NCI-H1694 (cell line): ENCODE measurements at places on chromosomes 7 and 10.

- no peak for DNase-seq
These were observed 61.4 kb upstream of the GNA12 start for GRCh38 chr7:2905500-2905899.

- DNase-seq: no peak
These were observed 30.4 kb downstream of the MKRN1 start for GRCh38 chr7:140448781-140449480.

DNA sequence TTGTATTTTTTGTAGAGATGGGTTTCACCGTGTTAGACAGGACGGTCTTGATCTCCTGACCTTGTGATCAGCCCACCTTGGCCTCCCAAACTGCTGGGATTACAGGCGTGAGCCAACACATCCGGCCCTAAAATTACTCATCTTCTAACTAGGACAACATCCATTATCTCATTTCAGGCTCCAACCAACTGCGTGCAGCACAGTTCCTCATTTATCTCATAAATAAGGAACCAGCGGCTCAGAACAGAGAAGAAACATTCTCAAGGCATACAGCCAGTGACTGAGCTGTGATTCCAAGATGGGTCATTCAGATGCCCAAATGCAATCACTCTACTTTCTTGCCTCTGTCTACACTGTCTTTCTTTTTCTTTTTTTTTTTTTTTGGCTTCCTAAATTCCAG lies 356.1 kb downstream of the ELMO1 start:
- DNase-seq: no peak

DNA sequence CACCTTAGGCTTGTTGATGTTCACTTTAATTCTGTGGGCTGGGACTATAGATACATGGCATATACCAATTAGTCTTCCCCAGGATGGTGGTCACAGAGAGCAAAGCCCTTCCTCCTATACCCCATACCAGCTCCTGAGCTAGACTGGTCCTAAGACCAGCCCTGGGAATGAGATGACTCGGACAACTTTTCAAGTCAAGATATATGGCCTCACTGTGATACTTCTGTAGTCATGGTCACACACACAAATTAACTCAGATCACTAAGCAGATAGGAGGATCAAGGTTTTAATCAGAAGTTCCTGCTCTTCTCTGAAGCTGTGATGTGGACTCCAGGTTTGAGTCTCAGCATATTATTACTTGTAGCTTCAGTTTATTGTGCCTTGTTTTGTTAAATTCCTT lies 53.1 kb downstream of the SLK start:
- DNase-seq: no peak

DNA sequence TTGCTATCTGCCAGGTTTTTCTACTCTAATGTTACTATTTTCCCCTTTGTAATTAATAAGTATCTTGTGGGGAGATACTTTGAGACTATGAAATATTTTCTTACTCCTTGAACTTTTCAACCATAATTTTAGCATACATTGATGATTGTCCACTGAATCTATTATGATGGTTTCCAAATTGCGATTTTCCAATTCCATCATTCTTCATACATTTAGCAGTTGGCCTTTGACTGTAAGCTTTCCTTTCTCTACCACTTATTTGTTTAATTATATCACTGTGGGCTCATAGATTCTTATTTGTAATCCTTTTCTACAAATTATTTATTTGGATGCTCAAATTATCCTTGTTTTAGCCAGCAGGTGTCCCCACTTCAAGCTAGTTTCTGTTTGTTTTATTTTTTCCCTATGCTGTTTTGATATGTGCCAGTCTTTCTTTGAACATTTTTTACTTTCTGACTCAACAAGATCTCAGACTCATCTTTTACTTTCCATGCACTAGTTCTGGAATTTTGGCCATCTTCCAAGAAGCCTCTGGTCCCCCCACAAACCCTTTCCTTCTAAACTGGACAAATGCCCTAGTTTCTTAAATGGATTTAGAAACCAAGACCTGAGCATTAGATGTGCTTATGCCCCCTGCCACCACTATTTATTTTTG lies 11.4 kb upstream of the MRPS16 start:
- DNase-seq: peak; percentile 24

- no peak for DNase-seq
These were observed 89.5 kb downstream of the KCNMA1 start for GRCh38 chr10:77548157-77548556.

DNA sequence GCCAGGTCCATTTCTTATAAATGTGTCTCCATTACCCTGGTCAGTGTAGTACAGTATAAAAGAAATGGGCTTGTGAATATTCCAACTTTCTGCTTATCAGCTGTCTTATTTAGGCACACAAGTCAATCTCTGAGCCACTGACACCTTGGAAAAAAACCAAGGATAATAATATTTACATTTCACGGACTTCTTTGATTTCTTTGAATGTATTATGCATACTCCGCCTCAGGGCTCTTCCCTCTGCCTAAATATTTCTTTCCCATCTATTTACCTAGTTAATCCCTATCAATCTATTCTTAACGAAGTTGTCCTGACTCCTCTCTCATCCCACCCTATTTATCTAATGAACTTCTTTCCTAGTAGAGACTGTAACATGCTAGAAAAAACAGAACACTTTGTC lies 253.8 kb downstream of the CRPPA start:
- no peak for DNase-seq

- DNase-seq: peak; percentile 34
These were observed 115.3 kb downstream of the ST7 start for GRCh38 chr7:117068511-117069145.

GRCh38 chr7:2633538-2634266 lies 1.9 kb downstream of the TTYH3 start:
- DNase-seq: no peak

GRCh38 chr10:103109821-103110220 lies 83.3 kb downstream of the NT5C2 start:
- DNase-seq: no peak

GRCh38 chr10:83612050-83612449 lies 527.3 kb upstream of the GHITM start:
- no peak for DNase-seq

DNA sequence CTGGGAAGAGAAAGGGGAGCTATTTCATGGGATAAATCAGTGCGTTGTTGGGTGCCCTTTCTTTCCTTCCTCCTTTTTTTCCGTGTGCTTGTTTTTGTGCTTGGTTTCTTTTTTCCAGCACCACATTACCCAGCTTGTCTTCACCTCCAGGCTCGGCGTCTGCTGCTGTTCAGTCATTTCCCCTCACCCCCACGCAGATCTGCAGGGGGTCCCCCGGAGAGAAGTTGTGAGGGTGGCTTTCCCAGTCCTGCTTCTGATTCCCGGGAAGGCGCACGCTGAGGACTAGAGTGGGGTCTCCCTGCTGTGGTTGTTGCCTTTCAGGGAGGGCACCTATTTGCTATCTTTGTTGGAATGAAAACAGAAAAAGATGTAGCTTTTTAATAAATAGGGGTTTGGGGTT lies 1.6 kb downstream of the CAMK1D start:
- no peak for DNase-seq

GRCh38 chr10:14507176-14507575 lies 176.5 kb upstream of the FRMD4A start:
- no peak for DNase-seq

- no peak for DNase-seq
These were observed 17.3 kb downstream of the DIP2C start for GRCh38 chr10:672203-672602.

DNA sequence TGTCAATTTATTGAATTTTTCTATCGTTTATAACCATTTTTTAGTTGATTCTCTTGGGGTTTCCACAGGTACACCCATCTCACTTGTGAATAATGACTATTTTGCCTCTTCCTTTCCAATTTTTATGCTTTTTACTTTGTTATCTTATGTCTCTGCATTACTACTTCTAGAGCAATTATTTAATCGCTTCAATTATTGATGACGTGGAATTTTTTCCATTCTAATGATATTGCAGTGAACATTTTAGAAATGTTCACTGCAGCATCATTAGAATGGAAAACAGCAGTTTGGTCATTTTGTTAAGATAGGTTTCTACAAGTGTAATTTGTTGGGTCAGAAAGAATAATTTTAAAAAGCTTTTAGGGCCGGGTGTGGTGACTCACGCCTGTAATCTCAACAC lies 27.1 kb downstream of the FZD1 start:
- no peak for DNase-seq

- no peak for DNase-seq
These were observed 53.9 kb downstream of the CUBN start for GRCh38 chr10:17075533-17076359.

- DNase-seq: no peak
These were observed 499.9 kb downstream of the AUTS2 start for GRCh38 chr7:70098133-70098561.

DNA sequence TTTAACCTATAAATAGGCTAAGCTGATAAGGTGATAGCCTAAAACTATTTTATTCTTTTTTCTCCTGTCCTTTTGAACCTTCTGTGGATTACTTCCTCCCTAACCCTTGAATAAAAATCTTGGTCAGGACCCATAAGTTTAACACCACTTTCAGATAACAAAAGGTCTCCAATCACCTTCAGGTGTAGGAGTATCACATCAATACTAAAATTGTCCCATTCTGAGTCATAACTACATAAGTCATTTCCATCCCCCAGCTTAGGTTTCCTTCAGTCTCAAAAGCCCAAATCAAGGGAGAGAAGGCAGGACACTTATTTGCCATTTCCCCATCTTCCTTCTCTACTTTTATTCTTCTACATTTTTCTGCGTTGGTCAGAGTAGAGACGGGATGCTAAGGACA lies 56.9 kb upstream of the WNT16 start:
- DNase-seq: no peak

DNA sequence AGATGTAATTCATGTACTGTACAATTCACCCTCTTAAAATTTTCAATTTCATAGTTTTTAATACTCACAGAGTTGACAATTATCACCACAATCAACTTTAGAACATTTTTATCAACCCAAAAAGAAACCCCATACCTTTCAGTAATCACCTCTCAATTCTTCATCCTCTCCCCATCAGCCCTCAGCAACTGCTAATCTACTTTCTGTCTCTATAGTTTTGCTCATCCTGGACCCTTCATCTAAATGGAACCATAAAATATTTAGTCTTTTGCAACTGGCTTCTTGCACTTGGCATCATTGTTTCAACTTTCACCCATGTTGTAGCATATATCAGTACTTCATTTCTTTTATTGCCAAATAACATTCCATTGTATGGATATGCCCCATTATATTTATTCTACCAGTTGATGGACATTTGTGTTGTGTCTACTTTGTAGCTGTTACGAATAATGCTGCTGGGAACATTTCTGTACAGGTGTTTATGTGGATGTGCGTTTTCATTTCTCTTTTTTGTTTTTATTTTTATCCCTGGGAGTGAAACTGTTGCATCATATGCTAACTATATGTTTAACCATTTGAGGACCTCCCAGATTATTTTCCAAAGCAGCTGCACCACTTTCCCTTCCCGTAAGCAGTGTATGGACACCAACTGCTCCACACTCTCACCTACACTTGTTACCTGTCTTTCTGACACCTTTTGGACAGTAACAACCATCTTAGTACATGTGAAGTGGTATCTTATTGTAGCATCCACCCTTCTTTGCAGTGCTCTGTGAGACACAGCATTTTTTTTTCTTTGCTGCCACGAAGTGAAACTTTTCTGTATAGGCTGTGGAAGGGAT lies 65.4 kb upstream of the APBB1IP start:
- no peak for DNase-seq

- no peak for DNase-seq
These were observed 35.0 kb downstream of the TNS3 start for GRCh38 chr7:47546733-47547494.

DNA sequence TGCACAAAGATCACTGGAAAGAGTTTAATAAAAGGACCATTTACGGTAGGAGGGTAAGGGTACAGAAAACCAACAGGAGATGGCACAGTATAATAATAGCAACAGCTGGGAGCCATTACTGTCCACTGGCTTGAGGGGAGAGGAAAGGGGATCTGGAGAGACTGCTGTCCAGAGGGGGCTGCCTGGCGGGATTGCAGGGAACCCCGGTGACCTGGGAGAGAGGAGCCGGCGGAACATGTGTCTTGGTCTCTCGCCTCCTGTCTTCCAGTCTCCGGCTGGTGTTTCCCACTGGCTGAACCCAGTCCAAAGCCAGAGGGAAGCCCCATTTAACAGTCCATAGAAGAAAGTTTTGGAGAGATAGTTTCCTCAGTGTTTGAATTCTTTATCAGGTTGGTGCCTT lies 57.5 kb upstream of the PODXL start:
- DNase-seq: no peak
